ENCODE measurements at places on chromosomes 2 and 18. TPM values are rescaled to one million over a fixed set of nuclear protein-coding genes. Genes with fewer than 3 reads are reported as not detected.

Gene GALR1
- not detected for total RNA-seq

Gene SKOR2
- not detected for total RNA-seq

Gene SPHKAP
- not detected for total RNA-seq

Gene USP34
- 105 TPM for total RNA-seq

Gene FSHR
- not detected for total RNA-seq

Gene NR4A2
- 2.6 TPM for total RNA-seq

Gene UPP2
- total RNA-seq: not detected

Gene PER2
- 13.8 TPM for total RNA-seq

Gene PSMA8
- total RNA-seq: not detected

Gene PDE6D
- total RNA-seq: 13.2 TPM

Gene TCF23
- total RNA-seq: not detected

Gene PROM2
- total RNA-seq: 2.6 TPM

Gene SH2D6
- total RNA-seq: 0.84 TPM

Gene KIAA2012
- not detected for total RNA-seq

Gene DUSP2
- total RNA-seq: 1.3 TPM

Gene INSIG2
- 15.0 TPM for total RNA-seq

Gene CRYBA2
- total RNA-seq: not detected

Gene ROCK1
- 44.6 TPM for total RNA-seq

Gene SPR
- 18.1 TPM for total RNA-seq

Gene TDRD15
- total RNA-seq: not detected

Gene CRYGC
- total RNA-seq: not detected

Gene CASP8
- total RNA-seq: 35.2 TPM

Gene ARL5A
- total RNA-seq: 34.8 TPM

Gene CERKL
- total RNA-seq: 0.23 TPM

Gene DSG4
- not detected for total RNA-seq
